NCI-H345 (cell line): ENCODE measurements at places on chromosomes 1 and 21.

- DNase-seq: no peak
These were observed 66.0 kb downstream of the PGBD5 start for GRCh38 chr1:230359992-230360668.

- no peak for DNase-seq
These were observed 31.8 kb upstream of the BEND5 start for GRCh38 chr1:48808496-48808895.

DNA sequence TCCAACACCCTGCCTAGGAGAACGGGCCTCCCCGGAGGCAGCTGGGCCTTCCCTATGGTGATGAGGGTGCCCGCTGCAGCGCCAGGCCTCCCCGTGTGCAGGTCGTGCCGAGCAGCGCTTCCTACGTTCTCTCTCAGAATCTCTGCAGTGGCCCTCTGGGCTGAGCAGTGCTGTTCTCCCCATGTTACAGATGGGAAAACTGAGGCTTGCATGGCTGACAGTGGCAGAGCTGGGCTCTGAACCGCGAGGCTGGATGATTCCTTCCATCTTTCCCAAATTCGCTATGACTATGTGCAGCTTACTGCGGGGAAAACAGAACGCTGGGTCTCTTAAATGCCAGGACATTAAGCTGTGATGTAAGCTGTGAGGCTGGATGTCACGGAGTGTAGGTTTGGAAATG, 8.9 kb downstream of the KLHL21 start:
- no peak for DNase-seq

DNA sequence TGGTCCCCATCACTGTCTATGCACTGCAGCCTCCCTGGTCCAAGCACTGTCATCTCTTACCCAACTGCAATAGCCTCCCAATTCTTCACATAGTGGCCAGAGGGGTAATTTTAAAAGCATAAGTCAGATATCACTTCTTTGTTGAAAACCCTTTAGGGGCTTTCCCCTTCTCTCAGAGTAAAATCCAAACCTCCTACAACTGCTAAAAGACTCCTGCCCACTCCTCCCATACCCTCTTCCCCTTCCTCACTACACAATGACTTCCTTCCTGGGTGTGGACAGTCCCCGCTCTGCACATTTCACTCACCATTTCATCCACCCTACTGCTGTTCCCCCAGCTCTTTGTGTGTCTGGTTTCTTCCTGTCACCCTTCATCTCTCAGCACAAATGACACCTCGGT, 8.3 kb downstream of the MCOLN2 start:
- DNase-seq: no peak

GRCh38 chr1:24244519-24245268, 57.6 kb upstream of the IFNLR1 start:
- no peak for DNase-seq

DNA sequence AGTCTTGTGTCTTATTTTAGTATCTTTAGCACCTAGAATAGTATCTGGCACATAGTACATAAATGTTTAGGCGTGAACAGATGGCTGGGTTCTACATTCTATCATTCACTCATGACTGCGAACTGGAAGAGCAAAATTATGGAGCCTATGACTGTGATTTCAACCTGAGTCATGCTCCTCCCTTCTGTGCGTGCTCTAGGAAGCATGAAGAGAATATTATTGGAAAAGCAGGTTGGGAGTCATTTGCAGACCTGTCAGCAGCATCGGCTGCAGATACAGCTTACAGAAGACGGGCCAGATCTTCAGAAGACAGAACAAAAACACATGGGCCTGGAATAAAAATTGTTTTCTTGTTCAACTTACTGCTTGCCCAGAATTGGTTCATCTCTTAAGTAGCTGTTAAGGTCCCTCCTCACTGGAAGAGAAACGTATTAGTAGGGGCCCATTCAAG, 344.0 kb upstream of the USP24 start:
- DNase-seq: no peak

DNA sequence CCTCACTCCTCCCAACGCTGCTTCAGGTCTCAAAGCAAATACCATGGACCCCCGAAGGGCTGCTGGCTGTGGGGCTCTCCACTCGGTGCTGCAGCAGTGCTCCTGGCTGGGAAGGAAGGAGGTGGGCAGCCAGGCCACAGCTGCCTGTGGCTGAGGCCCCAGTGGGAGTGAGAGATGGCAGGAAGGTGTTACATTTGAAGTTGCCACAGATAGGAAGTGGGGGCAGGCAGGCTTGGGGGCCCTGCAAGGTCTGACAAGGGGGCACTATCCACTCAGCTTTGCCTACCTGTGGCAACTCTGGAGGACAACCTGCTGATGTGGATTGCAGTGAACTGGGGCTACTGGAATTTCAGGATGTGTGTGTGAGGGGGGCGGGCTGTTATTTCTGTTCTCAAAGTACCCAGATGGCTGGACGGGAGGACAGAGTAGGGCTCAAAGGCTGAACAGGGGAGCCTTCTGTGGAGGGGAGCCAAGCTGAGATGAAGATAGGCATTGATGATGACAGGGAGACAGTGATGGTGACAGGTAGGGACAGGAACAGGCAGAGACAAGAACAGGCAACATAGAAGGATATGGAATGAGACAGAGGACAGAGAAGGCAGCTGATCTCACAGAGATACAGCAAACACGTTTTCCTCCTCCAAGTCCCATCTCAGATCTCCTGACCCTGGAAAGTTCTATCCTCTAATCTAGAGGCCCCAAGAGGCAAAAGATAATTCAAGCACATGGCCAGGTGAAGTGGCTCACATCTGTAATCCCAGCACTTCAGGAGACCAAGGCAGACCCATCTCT, 1.8 kb downstream of the ZNF683 start:
- no peak for DNase-seq

DNA sequence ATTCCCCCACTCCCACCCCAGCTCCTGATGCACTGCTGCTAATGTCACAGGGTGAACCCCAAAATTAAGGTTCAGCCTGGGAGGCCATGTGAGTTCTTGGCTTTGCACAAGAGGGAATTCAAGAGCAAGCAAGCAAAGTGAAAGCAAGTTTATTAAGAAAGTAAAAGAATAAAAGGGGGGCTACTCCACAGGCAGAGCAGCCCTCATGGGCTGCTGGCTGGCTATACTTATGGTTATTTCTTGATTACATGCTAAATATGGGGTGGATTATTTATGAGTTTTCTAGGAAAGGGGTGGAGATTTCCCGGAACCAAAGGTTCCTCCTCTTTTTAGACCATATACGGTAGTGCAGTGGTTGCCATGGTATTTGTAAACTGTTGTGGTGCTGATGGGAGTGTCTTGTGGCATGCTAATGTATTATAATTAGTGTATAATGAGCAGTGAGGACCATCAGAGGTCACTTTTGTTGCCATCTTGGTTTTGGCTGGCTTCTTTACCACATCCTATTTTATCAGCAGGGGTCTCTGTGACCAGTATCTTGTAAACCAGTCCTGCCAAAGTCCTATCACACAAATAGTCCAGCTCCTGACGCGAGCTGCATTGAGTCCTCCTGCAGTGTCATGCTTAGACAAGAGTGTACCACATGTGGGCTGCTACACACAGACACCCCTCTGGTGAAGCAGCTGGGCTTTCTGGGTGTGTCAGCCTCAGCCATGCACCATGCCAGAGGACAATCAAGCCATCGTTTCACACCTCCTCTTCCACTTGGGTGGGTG, 46.4 kb upstream of the CSF1 start:
- DNase-seq: no peak

GRCh38 chr21:33865996-33866575, 49.5 kb downstream of the ATP5PO start:
- no peak for DNase-seq

- no peak for DNase-seq
These were observed 3.1 kb downstream of the TMEM234 start for GRCh38 chr1:32219022-32219421.

DNA sequence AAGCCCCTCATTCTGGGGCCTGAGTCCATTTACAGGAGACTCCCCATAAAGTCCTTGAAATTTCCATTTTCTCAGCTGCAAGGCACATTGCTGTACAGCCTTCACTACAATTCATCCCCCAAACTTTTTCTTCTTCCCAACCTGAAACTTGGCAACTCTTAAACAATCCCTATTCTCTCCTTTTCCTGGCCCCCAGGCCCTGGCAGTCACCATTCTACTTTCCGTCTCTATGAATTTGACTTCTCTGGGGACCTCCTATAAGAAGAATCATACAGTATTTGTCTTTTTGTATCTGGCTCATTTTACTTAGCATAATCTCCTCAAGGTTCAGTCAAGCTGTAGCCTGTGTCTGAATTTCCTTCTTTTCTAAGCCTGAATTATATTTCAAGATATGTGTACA, 332.9 kb downstream of the PCP4 start:
- no peak for DNase-seq

DNA sequence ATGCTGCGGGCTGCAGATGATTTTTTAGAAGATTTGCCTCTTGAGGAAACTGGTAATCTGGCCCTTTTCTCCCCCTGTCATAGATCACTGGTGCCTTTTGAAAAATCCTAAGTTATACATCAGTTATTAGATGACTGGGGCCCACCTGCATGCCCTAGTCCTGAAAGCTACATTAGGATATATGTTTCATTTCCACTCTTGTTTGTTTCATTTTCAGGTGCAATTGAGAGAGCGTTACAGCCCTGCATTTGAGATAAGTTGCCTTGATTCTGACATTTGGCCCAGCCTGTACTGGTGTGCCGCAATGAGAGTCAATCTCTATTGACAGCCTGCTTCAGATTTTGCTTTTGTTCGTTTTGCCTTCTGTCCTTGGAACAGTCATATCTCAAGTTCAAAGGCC, 8.1 kb upstream of the IFI44 start:
- DNase-seq: no peak

DNA sequence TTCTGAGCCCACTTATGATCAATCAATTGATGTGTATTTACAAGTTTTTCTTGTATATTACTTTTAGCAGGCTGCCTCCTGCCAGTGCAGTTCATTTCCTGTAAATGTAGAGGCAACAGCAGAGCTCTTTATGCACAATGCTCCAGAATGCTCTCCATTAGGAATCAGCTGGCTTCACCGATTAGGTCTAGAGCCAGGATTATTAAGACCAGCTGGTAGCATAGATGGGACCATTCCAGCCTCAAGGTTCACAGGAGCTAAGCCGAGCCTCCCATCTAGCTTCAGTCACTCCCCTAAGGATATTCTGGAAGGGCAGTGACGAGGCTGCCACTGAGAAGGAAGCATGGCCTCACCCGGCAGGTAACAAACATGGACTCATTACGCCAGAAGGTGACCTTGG, 36.8 kb downstream of the DHRS3 start:
- no peak for DNase-seq

DNA sequence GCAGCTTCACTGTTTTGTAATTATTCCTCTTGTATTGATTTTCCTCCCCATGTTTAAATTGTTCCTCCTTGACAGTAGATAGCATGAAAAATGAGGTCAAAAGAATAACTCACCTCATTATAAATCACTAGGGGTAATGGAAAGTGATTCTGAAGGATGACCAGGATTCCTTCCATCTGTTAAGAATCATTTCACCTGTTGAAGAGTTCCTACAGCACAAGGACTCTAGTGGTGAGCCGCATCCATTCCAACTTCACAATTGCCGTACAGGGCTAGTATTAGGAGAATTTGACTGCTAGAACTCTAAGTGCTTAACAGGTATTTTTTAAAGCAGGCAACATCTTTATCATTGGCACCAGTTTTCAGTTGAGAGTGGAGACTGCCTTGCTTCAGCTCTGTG, 13.7 kb downstream of the PPP1R12B start:
- no peak for DNase-seq

- no peak for DNase-seq
These were observed 7.6 kb downstream of the MTF1 start for GRCh38 chr1:37851782-37852210.

DNA sequence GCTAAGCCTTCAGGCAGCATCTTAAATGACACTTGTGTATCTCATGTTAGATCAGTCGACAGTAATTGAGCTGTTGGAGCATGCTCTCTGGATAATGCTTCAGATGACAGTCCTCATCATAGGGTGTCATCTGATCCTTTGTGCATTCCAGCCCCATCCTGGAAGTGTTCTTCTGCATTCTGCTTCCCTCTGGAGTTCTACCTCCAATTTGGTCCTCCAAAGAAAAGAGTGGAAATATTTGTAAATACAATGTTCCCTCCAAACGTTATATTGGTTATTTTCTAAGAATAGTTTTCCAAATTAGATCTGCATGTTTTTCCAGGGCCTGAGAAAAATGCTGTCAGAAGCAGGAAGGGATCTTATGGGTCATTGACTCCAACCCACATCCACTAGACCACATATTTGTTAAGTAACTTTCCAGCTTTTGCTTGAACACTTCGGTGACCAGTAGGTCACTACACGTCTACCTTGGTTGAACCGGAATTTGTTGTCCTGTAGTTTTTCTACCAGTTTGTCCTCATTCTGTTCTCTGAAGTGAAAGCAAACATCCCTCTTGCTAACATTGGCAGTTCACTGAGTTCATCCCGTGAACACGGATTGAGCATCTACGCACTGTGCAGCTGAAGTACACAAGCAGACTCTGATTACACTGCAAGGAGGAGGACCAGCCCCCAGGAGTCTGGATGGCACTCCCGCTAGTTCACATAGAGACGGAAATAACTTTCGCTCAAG, 136.0 kb downstream of the TLR5 start:
- DNase-seq: no peak

DNA sequence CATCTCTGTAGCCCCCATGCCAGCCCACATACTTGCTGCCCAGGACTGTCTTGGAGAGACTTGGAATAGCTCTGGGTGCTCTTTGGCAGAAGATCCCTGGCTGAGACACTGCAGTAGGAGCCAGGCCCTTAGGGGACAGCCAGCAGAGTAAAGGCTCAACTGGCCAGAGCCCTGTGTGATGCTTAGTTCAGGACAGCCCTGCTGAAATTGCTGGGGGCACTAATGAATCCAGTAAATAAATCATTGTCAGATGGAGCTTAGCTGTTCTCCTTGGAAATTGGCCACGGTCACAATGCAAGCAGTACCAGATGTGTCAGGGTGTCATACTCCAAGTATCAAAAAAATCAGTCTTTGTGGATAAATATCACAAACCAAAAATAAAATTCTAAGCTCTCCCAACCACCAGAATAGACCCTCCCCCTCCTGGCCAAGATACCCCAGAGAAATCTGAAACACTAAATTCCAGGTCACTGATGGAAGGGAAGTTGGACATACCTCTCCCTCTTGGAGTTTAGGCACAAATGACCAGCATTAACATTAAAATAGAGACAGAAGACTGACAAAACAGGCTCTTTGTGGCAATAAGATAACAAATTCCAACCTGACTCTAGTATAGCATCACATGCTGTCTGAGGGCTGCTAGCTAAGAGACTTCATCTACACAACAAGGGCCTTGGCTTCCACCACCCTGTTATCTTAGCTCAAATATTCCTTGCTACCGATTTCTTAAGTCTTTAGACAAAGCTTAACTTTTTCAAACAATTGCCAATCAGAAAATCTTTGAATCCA, 83.2 kb upstream of the DNAH14 start:
- DNase-seq: no peak

- no peak for DNase-seq
These were observed 209.6 kb downstream of the BACH1 start for GRCh38 chr21:29508301-29508700.
